NCI-H1436 treated with DMSO at 0.1 percent for 48 hours (cell line): ENCODE measurements at places on chromosomes 5 and 9.

- no peak for DNase-seq
These were observed 194.1 kb downstream of the GNA14 start for GRCh38 chr9:77453825-77454647.

- DNase-seq, result no peak
These were observed 32.4 kb upstream of the NFIB start for GRCh38 chr9:14346231-14346791.

DNA sequence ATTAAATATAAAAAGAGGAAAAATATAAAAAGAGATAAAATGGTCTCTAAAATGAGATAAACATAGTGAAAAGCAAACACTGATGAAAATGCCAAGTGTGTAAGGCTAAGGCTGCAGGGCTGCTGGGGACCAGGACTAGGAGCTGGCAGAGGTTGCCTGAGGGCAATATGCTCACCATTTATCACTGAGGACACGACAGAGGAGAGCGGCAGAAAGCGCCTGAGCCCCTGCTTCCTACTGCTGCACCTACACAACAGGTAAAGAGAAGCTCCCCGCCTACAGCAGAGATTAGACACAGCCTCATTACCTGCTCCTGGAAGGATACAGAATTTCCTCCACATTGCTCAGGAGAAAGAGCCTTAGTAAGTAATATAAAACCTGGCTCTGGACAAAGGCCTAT, 70.7 kb upstream of the PPP1R2B start:
- DNase-seq, result no peak

DNA sequence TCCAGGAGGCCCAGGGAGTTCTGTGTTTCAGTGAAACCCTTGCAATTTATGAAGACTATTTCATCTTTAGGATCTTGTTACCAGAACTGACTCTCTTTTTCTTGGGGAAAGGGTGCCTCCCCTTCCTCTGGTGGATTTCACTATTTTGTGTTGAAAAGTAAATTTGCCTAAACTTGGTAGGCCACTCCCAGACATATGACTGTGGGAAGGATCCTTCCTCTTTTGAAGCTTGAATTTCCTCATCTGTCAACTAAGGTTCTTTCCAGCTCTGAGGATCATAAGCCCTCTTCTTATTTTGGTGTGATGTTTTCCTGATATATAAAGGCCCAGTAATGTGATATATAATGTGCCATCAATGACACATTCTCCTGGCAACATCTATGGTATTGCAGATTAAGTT, 59.1 kb upstream of the ZFAND5 start:
- no peak for DNase-seq

- DNase-seq, result no peak
These were observed at the start of gene PHYHD1 for GRCh38 chr9:128920381-128921058. TSS of gene PHYHD1 (plus strand) at chr9:128920982. CDS start at chr9:128922324, 1,342 bp downstream.

DNA sequence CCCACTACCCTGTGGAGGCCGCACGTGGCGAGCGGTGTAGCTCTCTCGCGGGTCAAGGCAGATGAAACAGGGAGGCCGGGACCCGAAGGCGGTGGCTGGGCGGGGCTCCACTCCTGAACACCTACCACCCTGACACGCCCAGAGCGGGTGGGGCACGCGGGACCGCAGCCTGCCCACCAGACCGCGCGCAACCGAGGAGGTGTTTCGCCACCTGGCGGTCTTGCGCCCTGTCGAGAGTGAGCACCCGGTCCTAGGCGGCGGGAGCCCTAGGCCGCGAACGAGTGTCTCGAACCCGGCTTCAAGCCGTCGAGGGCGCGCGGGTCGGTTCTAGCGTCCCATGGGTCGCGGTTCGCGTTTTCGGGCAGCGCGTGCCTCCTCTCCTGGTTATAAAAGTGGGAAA, 2.2 kb upstream of the EXOSC3 start:
- no peak for DNase-seq

GRCh38 chr9:2260417-2261306, 245.5 kb downstream of the SMARCA2 start:
- peak; percentile 70 for DNase-seq

DNA sequence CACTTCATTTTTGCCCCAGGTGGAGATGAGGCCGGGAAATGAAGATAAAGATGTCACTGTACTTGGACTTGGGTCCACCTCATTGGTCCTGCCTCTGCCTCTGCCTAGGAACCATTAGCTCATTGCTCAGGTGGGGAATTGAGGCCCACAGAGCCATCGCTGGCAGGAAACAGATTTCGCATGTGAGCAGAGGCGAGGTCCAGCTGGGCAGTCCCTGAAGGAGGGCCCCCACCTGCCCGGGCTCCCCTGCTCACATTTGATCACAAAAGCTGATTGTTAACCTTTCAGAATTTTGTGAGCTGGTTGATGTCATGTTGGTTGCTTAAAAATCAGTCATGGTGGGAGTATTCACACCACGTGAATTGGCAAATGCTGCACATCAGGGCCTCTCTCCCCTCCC, 273.8 kb upstream of the MVB12B start:
- DNase-seq, result no peak

GRCh38 chr5:64874753-64875152, 106.0 kb downstream of the CWC27 start:
- no peak for DNase-seq

- no peak for DNase-seq
These were observed 16.0 kb upstream of the GOLPH3 start for GRCh38 chr5:32190095-32190494.

DNA sequence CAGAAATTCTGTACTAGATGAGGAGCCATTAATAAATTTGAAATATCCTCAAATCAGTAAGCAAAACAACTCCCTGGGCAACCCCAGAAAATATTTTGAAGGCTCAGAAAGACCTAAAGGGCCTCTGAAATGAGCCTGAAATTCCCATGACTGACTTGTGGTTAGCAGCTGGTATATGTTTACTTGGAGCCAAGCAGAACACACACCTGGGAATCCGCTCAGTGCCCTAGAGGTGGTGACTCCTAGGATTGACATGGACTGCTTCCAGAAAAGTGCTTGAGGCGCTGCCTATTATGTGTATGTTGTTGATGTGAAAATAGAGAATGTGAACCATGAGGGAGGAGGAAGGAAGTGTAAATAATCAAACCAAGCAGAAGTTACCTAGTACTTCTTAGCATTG, 14.7 kb downstream of the RFK start:
- no peak for DNase-seq

- DNase-seq, result no peak
These were observed 35.8 kb downstream of the HINT1 start for GRCh38 chr5:131129306-131129705.

DNA sequence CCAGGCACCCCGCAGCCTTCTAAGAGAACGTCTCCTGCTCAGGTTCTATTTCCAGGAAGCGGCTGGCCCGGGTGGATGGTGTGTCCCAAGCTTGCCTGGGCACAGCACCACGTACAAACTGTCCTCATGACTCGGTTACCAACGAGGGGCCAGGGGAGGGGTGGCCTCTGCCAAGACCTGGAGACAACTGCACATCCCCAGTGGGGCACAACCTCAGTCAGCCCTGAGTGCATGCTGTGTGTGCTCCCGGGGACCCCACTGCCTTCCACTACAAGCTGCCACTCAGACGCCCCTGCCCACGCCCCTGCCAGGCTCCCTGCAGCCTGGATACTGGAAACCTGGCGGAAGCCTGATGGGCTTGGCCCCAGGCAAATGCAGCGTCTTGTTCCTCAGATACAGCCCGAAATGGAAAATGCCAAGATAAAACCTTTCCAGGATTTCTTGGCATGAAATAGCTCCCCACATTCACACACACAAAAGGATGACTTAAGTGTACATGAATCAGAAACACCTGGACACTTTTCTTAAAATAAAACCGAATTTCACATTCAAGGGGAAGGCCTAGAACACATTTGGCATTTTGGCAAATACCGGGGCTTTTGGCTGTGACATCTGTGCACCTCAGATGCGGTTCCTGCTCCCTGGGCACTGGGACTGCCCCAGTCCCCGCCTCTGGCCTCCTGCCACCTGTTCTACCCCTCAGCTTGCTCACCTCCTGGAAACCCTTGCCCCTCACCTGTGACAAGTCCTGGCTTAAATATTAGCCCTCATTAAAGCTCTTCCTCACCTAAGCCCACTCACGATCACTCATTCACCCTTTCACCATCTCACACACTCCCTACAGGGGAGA, 62.5 kb downstream of the COL23A1 start:
- no peak for DNase-seq

DNA sequence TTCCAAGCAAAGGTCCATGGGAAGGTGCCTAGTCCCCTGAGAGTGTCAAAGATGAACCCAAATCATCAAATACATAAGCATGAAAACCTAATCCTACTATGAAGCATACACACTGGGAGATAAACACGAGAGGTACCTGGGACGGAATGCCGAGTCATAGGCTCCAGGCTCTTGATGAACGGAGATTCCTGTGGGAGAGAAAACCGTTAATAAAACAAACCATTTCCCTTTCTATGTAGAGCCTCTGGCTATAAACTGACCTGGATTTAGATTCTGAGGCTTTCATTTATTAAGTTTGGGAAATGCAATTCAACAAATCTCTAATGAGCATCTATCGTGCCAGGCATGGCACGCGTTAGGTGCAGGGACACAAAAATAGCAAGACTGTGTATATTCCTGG, 206.4 kb upstream of the IL12B start:
- DNase-seq, result no peak

DNA sequence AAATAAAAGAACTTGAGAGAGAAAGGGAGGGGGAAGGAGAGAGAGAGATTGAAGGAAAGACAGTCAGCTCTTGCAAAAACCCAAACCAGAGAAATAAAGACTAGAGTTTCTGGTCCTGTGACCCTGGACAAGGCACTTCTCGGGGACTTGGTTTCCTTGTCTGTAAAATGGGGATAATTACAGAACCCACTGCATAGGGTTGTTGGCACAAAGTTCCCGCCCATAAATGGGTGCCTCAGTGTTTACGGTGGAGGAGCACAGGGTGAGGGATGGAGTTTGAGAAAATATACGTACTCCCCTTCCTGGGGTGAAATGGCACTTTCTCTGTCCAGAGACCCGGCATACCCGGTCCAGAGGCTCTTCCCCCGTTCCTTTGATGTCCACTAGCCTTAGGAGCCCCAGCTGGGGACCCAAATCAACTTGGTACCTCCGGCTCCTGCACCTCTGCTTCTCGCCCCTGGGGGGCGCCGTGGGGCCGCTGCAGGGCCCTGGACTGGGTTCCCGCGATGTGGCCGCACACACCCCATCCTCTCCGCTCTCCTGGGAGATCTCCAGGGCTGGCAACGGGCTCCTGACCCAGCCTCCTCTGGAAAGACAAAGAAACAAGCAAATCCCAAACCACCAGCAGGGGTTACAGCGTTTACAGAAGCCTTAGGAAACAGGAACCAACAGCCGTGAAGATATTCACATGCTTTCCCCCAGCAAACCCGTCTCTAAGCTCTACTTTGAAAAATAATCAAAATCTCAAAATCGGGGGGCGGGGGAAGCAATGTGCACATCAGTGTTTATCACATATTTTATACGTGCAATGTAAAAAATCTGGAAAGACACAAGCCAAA, 26.3 kb downstream of the PTGES start:
- DNase-seq, result peak; percentile 41

GRCh38 chr9:24765025-24765756, 219.5 kb upstream of the IZUMO3 start:
- no peak for DNase-seq

DNA sequence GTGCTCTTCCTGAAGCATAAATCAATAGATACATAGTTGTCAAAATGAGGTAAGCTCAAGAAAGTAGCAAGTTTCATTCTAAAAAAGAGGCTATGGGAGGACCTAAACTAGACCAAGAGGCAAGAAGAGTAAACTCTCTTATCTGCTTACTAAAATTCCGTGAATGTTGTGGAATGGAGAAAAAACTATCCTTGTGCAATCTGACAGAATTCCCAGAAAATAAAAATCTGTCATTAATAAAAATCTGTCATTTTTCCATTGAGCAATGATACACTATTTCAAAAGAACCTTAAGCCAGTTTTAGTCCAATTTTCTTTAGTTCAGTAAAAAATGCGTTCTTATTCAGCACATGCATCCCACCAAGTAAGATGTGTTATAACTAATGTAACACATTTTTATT, 15.9 kb upstream of the FANCC start:
- no peak for DNase-seq

- no peak for DNase-seq
These were observed 142.4 kb upstream of the GRAMD2B start for GRCh38 chr5:126280846-126281245.

DNA sequence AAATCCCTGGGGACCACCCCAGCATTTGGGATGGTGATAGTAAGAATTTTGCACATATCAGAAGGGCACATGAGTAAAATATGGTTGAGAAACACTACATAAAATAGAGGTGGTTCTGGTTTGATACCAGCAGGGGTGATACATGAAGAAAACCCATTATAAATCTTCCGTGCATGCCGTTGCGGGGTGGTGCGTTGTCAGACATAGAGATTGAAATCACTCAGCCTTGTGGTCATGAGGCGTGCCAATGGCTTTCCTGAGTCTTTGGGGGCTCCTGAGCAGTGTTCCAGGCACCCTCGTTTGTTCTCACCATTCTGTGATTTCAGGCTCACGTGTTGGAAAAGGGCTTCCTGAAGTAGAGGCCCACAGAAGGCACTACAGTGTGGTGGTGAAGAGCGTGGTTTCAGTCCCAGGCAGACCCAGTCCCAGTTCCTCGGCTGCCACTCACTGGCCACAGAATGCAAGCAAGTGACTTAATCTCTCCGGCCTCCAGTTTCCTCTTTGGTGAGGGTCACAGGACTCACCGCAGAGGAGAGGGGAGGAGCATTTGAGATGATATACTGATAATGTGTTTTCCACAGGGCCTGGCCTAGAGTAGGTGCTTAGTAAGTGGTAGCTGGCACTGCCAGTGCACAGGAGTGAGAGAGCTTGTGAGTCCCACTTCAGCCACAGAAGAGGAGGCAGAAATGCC, 20.5 kb upstream of the GLRX start:
- DNase-seq, result no peak

- DNase-seq, result no peak
These were observed 842.6 kb upstream of the ACO1 start for GRCh38 chr9:31541721-31542281.

DNA sequence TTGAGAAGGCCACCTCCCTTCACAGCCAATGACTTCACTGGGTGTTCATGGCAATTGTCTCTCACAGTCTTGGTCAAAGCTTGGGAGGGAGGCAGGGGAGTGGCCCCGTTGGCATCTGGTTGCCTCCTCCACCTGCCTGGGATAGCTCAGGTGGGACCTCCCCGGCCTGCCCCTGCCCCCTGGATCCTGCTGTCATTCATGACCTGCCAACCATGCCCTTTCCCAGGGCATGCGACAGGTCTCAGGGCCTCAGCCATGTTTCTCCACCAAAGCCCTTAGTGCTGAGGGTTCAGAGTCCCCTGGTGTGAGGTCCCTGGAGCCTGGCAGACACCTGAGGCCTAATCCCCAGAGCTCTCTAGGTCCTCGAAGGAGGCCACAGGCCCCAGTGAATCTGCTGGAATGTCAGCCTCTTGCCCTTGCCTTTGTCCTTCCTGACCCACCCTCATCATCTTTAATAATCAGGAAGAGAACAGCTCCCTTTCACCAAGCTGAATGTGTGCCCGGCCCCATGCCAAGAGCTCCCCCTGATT, 5.6 kb downstream of the DAB2IP start:
- DNase-seq, result no peak

DNA sequence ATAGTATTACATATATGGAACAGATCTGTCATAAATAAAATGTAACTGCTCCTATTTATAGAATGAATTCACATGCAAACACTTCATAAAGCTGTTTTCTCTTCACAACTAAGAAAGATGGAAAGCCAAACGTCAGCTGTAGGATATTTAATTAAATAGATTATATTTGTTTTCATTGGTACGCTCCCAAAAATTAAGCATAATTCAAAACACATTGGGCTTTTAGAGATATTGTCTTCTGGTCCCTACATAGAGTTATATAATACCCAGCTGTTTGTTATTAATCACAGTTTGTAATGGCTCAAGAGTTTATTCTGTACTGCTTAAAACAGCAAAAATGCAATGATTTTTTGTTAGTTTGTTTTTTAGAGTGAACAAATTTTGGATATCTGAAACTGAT, 61.2 kb downstream of the MRPS30 start:
- DNase-seq, result no peak
